NCI-H187 treated with DMSO at 0.1 percent for 48 hours (cell line): ENCODE measurements at places on chromosomes 5 and 9.

DNA sequence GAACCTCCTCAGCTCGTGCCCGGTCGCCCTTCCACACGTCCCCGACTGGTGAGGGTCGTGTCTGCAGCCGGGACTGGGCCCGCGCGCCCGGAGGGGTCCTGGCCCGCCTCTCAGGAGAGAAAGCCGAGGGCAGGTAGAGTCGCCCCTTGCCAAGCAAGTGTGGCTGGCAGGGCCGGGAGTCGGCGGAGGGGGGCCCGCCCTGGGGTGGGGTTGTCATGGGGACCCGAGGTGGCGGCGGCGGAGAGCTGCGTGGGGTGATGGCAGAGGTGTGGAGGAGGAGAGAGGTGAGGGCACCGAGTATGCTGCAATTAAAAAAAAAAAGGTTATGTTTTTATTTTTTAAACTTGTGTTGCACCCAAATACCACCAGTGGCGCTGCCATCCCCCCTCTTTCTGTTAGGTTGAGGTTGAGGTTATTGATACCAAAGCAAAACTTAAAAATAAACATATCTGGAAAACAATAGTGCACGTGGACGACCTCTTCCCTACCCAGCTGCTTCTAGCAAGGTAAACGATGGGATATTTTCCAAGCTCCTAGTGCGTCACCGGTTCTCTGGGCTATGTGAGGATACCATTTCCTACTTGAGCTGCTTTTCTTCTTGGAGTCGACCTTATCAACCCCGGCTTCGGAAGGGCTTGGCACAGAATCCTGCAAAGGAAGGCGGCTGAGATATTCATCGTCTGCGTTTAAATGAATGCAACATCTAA is 660 bp downstream of the SCAMP1 start:
- DNase-seq: peak; percentile 27

- no peak for DNase-seq
Observed at GRCh38 chr9:36764364-36765076, 191.8 kb downstream of the MELK start.

- no peak for DNase-seq
Observed at GRCh38 chr9:134320868-134321471, 5.3 kb upstream of the RXRA start.

DNA sequence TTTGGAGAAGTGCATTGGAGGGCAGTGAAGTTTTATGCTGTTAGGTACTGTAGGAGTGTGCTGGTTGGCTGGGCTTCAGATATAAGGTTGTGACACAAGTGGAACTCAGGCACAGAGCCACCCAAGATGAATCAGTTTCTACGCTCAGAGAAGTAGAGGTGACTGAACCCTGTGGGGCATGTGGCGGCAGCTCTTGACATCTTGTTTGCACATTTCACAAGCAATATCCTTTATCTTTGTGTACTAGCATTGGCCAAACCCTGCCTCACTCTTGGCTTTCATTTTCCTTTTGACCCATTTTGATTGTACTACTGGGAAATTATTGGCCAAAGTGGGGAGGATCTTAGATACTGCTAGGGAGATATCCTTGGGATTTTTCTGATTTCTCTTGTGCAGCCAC is 110.0 kb downstream of the PSAT1 start:
- DNase-seq: no peak

DNA sequence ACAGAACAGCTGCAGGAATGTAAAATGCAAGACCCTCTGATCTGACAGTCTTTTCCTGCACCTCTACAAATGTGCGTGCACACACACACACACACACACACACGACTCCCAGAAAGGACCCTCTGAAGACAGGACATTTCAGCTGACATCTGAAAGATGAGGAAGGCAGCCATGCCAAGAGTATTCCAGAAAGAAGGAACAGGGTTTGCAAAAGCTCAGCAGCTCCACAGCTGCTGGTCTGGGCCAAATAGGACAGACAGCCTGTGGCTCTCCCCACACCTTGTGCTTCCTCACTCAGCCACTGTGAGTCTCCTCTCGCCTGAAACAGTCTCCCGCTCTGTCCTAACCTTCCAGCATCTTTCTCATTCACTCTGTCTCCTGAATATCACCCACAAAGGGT is 189.0 kb downstream of the PALM2AKAP2 start:
- no peak for DNase-seq
